Progenitor cell of endocrine pancreas (in vitro differentiated cells): ENCODE measurements at places on chromosomes 11 and 22. TPM values are rescaled to one million over a fixed set of nuclear protein-coding genes. Genes with fewer than 3 reads are reported as not detected.

Gene POU2F3
- total RNA-seq, result 0.09 TPM in 1 of 2 replicates, not detected in the other

- H3K27ac ChIP-seq, result no peak overlapping the region
- H3K4me1 ChIP-seq, result peaks cover 7% of the 10 kb centered on the region
- no peak for DNase-seq
- peaks cover 6% of the 10 kb centered on the region for H3K36me3 ChIP-seq
- H3K27me3 ChIP-seq, result no peaks in the 10 kb centered on the region
- no peak overlapping the region for H3K4me3 ChIP-seq
Observed at GRCh38 chr22:28395520-28395919, 284.1 kb downstream of the TTC28 start.

Gene MAP6
- total RNA-seq, result 5.4 and 6.0 TPM in 2 replicates

DNA sequence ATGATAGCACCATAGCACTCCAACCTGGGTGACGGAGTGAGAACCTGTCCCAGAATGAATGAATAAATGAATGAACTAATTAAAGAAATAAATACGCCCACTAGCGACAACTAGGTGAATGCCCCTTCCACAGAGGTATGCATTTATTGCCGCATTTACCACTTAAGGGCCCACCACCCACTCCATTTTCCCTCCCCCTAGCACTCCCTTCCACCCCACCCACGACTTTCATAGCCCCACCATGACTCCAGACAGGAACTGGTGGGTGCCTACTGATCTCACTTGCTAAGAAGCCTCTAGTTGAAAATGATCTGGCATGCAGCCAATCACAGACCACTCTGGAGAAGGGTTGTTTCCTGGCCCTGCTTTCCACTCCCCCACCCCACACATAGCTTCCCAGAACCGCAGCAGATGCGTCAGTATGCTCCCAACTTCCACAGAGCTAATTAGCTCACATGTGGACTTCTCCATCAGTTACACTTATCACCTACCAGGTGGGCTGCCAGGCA, 167.6 kb downstream of the WT1 start:
- DNase-seq, result no peak
- no peak overlapping the region for H3K27ac ChIP-seq
- no peak overlapping the region for H3K4me3 ChIP-seq
- H3K4me1 ChIP-seq, result peaks cover 36% of the 10 kb centered on the region

DNA sequence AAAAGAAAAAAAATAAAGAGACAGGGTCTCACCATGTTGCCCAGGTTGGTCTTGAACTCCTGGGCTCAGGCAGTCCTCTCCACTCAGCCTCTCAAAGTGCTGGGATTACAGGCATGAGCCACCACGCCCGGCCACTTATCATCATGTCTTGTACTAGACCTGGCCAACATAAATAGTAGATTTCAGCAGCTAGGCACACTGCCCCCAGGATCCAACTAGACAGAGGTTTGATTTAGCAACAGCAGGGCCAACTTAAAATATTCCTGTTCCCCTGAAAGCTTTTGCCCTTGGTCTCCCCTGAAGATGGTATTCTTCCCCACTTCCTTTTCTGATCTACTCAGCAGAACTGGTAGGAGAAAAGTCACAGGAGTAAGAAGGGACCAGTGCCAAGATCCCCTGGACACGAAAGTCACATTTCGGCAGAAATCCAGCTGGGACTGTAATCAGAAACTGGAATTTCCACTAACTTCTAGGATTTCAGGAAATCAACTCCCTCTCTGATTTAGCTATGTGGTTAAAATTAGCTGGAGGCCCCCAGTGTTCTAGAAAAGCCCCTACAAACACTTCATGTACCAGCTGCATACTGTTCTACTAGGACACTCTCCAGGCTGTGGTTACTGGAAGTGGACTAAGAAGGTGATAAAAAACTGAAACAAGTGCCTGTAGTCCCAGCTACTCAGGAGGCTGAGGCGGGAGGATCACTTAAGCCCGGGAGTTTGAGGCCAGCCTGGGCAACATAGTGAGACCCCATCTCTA, 8.9 kb upstream of the PPP2R1B start:
- peaks cover 18% of the 10 kb centered on the region for H3K4me1 ChIP-seq
- no peak overlapping the region for H3K27ac ChIP-seq
- H3K27me3 ChIP-seq, result no peaks in the 10 kb centered on the region

- H3K27me3 ChIP-seq, result no peaks in the 10 kb centered on the region
- peaks cover 4% of the 10 kb centered on the region for H3K36me3 ChIP-seq
- H3K4me3 ChIP-seq, result no peak overlapping the region
- DNase-seq, result no peak
- no peak overlapping the region for H3K27ac ChIP-seq
Observed at GRCh38 chr22:17475318-17476230, 87.7 kb upstream of the SLC25A18 start.

GRCh38 chr11:60164550-60165075, 18.3 kb downstream of the MS4A6A start:
- no peak for DNase-seq
- H3K27ac ChIP-seq, result no peak overlapping the region
- no peaks in the 10 kb centered on the region for H3K36me3 ChIP-seq
- peaks cover 2% of the 10 kb centered on the region for H3K4me1 ChIP-seq
- no peak overlapping the region for H3K4me3 ChIP-seq

DNA sequence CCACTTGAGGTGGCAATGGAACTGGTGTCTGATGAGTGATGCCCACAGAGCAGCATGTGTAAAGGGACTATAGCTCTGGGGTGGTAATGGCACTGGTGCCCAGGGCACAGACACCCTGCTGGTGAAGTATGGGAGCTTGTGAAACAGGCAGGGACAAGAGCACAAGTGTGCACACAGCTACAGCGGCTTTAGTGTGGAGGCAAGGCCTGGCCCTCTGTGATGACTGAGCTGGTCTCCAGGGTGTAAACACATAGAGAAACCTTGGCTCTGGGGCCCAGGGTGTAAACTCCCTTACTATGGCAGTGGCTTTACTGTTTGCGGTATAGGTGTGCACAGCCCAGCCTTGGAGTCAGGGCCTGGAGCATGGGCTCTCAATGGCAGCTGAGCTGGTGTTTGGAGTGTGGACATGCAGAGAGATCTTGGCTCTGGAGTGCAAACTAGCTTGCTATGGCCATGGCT, 46.3 kb downstream of the BIRC2 start:
- no peak overlapping the region for H3K4me3 ChIP-seq
- H3K27ac ChIP-seq, result peak overlapping the region; percentile 65
- H3K4me1 ChIP-seq, result peaks cover 1% of the 10 kb centered on the region
- no peaks in the 10 kb centered on the region for H3K27me3 ChIP-seq
- DNase-seq, result no peak

Gene CEND1
- not detected in 2 replicates for total RNA-seq

DNA sequence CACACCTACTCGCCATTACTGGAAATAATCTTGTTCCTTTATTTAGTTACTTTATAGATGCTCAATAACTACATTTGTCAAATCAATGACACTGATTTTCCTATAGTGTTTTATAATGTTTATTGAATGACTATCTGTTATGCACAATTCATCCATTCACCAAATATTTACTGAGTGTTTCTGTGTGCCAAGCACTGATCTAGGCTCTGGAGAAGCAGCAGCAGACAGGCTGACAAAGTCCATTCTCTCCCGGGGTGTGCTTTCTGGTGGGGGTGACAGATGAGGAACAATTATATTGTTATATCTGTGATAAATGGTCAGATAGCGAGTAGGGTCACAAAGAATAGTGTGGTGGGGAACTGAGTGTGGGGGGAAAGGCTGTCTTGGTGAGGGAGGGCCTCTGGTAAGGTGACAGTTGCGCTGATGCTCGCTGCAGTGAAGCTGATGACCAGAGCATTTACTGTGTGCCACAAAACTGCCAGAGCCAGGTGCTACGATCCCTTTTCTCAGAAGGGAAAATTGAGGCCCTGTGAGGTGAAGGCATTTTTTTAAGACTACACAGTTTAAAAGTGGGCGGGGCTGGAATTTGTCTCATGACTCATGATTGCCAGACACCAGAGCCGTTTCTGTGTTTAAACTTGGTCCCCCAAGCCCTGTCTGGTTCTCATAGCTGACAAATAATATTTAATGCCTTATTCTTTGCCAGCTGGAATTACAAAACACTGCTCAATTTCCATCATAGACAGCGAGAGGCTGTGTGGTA, 10.2 kb downstream of the PACS1 start:
- H3K4me1 ChIP-seq, result peaks cover 28% of the 10 kb centered on the region
- no peak overlapping the region for H3K4me3 ChIP-seq
- DNase-seq, result no peak
- no peaks in the 10 kb centered on the region for H3K27me3 ChIP-seq
- H3K27ac ChIP-seq, result no peak overlapping the region
- peaks cover 5% of the 10 kb centered on the region for H3K36me3 ChIP-seq

GRCh38 chr11:78753297-78753696, 178.6 kb upstream of the NARS2 start:
- DNase-seq, result no peak
- H3K4me1 ChIP-seq, result peaks cover 10% of the 10 kb centered on the region
- H3K4me3 ChIP-seq, result no peak overlapping the region
- H3K27me3 ChIP-seq, result no peaks in the 10 kb centered on the region

DNA sequence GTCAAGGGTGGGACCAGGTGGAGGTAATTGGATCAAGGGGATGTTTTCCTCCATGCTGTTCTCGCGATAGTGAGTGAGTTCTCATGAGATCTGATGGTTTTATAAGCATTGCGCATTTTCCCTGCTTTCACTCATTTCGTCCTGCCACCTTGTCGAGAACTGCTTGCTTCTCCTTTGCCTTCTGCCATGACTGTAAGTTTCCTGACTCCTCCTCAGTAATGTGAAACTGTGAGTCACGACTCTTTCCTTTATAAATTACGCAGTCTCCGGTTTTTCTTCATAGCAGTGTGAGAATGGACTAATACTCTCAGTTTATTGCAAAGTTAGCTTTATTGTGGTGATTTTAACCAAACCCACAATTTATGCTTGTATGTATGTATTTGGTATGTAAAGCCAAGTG, 878.5 kb upstream of the ANO3 start:
- H3K36me3 ChIP-seq, result no peaks in the 10 kb centered on the region
- H3K27me3 ChIP-seq, result no peaks in the 10 kb centered on the region

DNA sequence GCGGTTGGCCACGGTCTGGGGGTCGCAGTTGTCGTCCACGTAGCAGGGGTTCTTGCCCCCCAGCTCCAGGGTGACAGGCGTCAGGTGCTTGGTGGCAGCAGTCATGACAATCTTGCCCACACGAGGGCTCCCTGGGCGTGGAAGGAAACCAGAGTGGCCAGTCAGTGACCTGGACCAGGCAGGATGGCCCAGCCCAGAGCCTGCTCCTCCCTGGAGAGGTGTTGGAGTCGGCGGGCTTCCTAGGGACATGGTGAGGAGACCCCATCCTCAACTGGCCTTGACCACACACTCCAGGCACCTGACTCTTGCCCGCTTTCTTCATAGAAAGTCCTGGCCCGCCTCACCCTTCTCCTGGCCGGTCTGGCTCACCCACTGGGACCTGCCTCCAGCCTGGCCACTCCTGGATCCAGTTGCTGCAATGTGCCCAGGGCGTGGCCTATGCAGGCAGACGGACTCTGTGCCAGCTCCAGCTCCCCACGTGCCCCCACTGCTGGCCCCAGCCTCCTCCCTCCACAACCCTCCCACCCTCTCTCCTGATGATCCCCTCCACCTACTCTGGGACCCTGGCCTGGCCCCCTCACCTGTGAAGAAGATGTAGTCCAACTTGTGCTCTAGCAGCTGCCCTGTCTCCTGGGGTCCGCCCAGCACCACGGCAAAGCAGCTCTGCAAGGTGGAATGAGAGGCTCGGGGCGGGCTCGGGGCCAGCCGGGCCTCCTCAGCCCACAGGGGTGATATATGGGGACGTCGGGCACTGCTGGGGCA, 8.7 kb downstream of the ALDH3B2 start:
- no peaks in the 10 kb centered on the region for H3K4me1 ChIP-seq
- H3K36me3 ChIP-seq, result no peaks in the 10 kb centered on the region
- no peak for DNase-seq
- H3K27ac ChIP-seq, result no peak overlapping the region

- no peak overlapping the region for H3K4me3 ChIP-seq
- peaks cover 2% of the 10 kb centered on the region for H3K36me3 ChIP-seq
- H3K27ac ChIP-seq, result no peak overlapping the region
Observed at GRCh38 chr11:72327606-72328005, 83.6 kb upstream of the PHOX2A start.

GRCh38 chr11:57432149-57432561, 5.2 kb upstream of the SLC43A3 start:
- H3K36me3 ChIP-seq, result no peaks in the 10 kb centered on the region
- no peak overlapping the region for H3K4me3 ChIP-seq
- peaks cover under 1% of the 10 kb centered on the region for H3K4me1 ChIP-seq
- H3K27me3 ChIP-seq, result peaks cover 36% of the 10 kb centered on the region

DNA sequence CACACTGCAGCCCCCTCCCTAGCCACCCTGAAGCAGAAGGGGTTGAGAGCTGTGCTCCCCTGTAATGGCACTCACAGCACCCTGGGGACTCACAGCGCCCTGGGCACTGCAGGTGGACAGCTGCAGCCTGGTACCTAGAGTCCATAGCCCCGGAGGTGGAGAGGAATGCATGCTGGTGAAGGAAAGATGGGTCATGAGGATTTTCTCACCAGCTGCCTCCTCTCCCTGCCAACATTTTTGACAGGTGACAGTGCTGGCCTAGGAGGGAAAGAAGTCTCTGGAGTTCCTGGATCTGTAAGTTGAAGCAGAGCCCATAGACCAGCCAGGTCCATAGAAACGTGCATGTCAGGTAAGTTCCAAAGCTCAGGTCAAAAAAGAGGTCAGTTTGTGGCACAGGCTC, 330.5 kb downstream of the TENM4 start:
- DNase-seq, result no peak
- H3K27ac ChIP-seq, result no peak overlapping the region
- H3K36me3 ChIP-seq, result peaks cover 2% of the 10 kb centered on the region
- H3K27me3 ChIP-seq, result no peaks in the 10 kb centered on the region
- no peak overlapping the region for H3K4me3 ChIP-seq
- H3K4me1 ChIP-seq, result no peaks in the 10 kb centered on the region

Gene ASRGL1
- total RNA-seq, result 41.6 and 45.2 TPM in 2 replicates

DNA sequence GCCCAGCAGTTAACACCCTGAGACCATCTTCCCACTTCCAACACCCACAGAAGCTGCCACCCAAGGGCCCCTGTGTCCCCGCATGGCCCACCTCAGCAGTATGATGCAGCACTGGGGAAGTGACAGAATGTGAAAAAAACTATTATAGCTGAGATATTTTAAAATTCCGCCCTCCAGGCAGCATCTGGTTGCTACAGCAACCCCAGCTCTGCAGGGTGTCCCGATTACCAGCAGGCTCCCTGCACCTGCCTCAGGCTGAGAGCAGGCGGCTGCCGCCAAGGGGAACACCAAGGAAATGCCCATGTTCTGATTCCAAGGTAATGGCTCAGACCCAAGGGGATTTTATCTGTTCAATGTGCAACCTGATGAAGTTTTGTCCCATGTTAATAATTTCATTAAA, 10.5 kb upstream of the TMEM121B start:
- no peak for DNase-seq
- H3K4me3 ChIP-seq, result no peak overlapping the region
- no peaks in the 10 kb centered on the region for H3K4me1 ChIP-seq
- H3K36me3 ChIP-seq, result no peaks in the 10 kb centered on the region
- no peaks in the 10 kb centered on the region for H3K27me3 ChIP-seq

GRCh38 chr11:114596175-114596919, 761 bp upstream of the NXPE4 start:
- no peaks in the 10 kb centered on the region for H3K36me3 ChIP-seq
- DNase-seq, result no peak
- peaks cover 3% of the 10 kb centered on the region for H3K27me3 ChIP-seq
- no peaks in the 10 kb centered on the region for H3K4me1 ChIP-seq
- no peak overlapping the region for H3K4me3 ChIP-seq

Gene GAL3ST1
- total RNA-seq, result 21.6 and 23.7 TPM in 2 replicates

Gene IGSF22
- 0.44 and 1.3 TPM in 2 replicates for total RNA-seq
